ENCODE measurements at places on chromosomes 11 and 22. TPM values are rescaled to one million over a fixed set of nuclear protein-coding genes. Genes with fewer than 3 reads are reported as not detected.

MS4A3 gene
- total RNA-seq: not detected

- H3K27ac ChIP-seq: no peak overlapping the region
- H3K4me1 ChIP-seq: no peaks in the 10 kb centered on the region
- no peaks in the 10 kb centered on the region for H3K27me3 ChIP-seq
- DNase-seq: no peak
Measured at GRCh38 chr11:76361374-76361773, 19.6 kb downstream of the THAP12 start.

DNA sequence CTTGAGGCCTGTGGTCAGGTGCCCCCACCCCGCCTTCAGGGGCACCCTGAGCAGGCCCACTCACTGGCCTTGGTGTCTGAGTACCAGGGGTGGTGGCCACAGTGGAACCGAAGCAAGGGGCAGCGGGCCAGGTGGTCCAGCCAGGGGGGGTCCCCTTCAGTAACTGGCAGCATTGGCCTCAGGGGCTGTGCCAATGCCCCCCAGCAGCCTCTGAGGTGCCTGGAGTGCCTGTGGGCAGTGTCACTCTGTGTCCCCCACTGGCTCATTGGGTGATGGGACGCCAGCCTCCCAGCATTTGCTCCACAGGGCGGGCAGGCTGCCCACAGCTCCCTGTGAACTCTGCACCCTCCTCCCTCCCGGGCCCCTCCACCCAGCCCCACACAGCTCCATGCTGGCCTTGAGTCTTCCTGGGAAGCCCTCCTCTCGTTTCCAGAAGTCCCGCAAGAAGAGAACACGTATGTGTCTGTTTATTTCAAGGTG lies 29.5 kb upstream of the CARS1 start:
- DNase-seq: no peak
- no peaks in the 10 kb centered on the region for H3K36me3 ChIP-seq
- no peaks in the 10 kb centered on the region for H3K27me3 ChIP-seq
- no peaks in the 10 kb centered on the region for H3K4me1 ChIP-seq
- H3K27ac ChIP-seq: no peak overlapping the region
- no peak overlapping the region for H3K4me3 ChIP-seq

SAA4 gene
- not detected for total RNA-seq

DNA sequence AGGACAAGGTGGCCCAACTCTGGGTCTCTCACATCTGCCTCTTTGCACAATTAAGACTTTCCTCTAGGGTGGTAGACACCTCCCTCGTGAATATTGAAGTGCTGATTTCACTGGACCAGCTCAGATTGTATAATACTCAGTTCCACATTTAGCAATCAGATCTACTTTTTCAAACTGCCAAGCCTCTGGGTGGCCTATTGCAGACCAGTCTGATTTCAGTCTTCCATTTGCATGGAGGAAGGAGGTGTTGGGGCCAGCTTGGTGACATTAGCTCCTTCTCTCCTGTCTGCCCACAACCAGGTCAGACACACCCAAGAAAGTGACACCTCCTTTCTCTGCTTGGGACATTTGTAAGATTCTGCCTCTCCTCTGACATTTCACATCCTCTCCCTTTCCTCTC lies 78.2 kb downstream of the PPFIBP2 start:
- H3K27me3 ChIP-seq: no peaks in the 10 kb centered on the region
- H3K27ac ChIP-seq: no peak overlapping the region
- H3K4me1 ChIP-seq: peaks cover 19% of the 10 kb centered on the region
- no peak overlapping the region for H3K4me3 ChIP-seq
- H3K36me3 ChIP-seq: no peaks in the 10 kb centered on the region

SYT12 gene
- total RNA-seq: 2.5 TPM

DNA sequence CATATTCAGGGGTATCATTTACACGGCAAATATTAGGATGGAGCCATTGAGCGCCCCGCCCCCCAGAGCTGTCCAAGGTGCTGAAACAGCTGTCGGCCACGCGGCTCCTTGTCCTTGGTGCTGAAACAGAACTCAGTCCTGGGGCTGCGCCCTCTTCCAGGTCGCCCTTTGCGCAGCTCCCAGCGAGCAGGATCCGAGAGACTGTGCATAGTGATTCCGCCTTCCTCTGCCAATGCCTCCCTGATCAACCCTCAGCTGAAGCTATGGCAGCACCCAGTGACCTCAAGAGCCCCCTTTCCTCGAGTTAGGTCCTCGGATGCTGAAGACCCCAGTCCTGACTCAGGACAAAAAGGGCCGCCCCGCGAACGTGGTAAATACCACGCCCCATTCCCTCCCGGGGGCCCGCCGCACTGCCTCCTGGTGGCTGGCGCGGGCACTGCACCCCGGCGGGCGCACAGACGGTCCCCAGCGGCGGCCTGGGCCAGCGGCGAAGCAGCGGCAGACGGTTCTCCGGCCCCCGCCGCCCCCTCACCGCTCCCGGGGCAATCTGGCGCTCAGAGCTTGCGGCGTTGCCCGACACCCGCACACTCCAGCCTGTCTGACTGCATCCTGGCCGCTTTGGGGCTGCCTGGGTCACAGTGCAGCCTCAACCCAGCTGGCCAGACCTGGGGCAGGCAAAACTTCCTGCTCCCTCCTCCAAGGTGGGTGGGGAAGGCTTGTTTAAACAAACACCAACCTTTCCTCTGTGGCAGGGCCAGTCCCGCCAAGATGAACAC lies 13.4 kb downstream of the SYT7 start:
- H3K27me3 ChIP-seq: peaks cover 10% of the 10 kb centered on the region
- no peaks in the 10 kb centered on the region for H3K36me3 ChIP-seq
- peaks cover 9% of the 10 kb centered on the region for H3K4me1 ChIP-seq
- peak; percentile 92 for DNase-seq

DNA sequence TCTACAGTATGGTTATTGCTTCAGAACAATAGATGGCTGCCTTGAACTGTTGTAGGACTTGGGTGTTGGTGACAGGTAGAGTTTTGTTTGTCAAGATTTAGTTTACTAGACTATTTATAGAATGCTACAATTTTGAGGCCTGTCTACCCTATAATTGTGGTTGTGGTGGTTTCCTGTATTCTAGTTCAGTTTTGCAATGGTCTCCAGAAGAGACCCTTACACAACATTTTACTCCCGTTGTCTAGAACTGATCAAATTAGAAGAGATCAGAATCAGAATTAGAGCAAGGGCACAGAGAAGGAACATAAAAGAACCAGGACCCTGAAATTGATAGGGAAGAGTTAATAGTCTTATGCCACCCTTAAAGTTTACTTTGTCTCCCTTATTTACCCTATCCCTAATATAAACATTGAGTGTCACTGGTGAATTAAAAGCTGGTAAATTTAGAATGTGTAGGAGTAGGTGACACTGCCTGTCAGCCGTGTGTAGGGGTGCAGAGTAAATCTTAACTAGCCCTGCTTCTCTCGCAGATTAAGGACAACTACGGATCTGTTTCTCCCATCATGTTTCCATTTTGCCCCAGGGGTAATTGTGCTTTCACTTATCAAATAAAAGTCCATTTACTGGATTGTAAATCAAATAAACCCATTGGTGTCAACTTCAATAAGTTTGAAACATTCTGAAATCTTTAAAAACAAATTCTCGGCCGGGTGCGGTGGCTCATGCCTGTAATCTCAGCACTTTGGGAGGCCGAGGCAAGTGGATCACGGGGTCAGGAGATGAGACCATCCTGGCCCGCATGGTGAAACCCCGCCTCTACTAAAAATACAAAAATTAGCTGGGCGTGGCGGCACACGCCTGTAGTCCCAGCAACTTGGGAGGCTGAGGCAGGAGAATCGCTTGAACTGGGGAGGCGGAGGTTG lies 10.9 kb upstream of the PHLDB1 start:
- no peak for DNase-seq
- no peak overlapping the region for H3K4me3 ChIP-seq
- H3K27ac ChIP-seq: no peak overlapping the region
- no peaks in the 10 kb centered on the region for H3K27me3 ChIP-seq
- H3K4me1 ChIP-seq: no peaks in the 10 kb centered on the region

MPZL2 gene
- 4.2 TPM for total RNA-seq

GRCh38 chr22:28108851-28109250 lies 189.8 kb upstream of the PITPNB start:
- H3K27ac ChIP-seq: no peak overlapping the region
- no peaks in the 10 kb centered on the region for H3K27me3 ChIP-seq
- peaks cover 20% of the 10 kb centered on the region for H3K4me1 ChIP-seq
- DNase-seq: no peak
- H3K4me3 ChIP-seq: no peak overlapping the region

DNA sequence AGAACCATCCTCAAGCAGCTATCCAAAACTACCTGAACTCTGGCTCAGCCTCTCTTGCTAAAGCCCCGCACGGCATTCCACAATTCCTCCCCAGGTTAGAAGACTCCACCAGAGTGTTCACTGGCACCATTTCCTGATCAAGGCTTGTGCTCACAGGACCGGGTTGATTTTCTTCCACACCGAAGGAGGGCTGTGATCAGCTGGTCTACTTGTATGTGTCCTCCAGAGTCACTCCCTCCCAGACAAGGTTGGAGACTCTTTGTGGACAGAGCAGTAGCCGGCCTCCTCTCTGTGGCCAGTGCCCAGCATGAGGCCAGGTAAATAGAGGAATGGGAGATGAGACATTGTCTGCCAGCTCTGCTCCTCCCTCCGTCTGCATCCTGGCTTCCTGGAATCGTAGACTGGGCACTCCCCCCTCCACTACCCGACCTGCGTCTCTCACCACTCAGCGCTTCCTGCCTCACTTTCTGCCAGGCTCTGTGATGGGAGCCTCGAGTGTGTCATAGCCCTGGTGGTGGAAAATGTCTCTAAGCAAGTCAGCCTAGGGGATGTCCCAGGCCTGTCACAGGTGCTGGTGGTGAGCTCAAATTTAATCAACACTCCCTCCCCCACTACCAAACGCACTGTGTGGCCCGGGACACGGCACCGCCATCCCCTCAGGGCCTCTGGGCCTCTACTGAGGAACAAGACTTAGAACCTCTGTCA lies 12.5 kb upstream of the TMPRSS6 start:
- no peaks in the 10 kb centered on the region for H3K36me3 ChIP-seq
- no peaks in the 10 kb centered on the region for H3K27me3 ChIP-seq
- H3K27ac ChIP-seq: no peak overlapping the region
- H3K4me1 ChIP-seq: 0 out of 2 replicates have a peak, but pooled peaks cover 5% of the 10 kb centered on the region
- no peak overlapping the region for H3K4me3 ChIP-seq

KRTAP5-8 gene
- total RNA-seq: not detected

DNA sequence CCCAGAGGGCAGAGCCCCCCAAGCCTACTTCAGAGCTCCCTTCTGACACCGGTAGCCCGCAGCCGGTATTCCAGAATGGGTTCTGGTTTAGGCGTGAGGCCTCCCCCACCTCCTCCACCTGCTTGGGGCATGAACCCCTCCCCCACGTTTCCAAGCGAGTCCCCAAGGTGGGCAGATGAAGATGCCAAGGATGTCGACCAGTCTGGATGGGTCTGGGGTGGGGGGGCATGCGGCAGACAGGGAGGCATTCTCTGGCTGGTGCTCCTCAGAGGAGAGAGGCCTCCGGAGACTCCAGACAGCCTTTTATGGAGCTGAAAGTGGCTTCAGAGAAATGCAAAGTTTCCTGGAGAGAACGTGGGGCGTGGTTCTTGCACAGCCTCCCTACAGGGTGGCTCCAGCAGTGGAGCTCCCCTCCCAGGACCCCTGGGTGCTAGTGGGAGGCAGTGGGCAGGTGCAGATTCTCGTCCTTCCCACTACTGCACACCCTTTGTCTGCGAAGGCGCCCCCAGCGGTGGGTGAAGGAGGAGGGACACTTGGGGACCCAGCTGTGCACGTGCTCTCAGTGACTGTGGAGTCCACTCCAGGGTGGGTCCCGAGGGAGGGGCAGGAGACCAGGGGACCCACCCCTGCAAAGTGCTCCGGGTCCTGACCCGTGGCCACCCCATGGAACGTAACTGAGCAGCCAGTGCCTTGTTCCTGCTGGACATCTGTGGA lies 4.2 kb downstream of the CCND1 start:
- H3K36me3 ChIP-seq: no peaks in the 10 kb centered on the region
- peaks cover 16% of the 10 kb centered on the region for H3K27me3 ChIP-seq
- H3K4me1 ChIP-seq: peaks cover 5% of the 10 kb centered on the region
- H3K27ac ChIP-seq: no peak overlapping the region
- H3K4me3 ChIP-seq: no peak overlapping the region

All from GM23338 (cell line).